Spinal cord (tissue), 10 donors: ENCODE measurements at places on chromosomes 16 and 17. TPM values are rescaled to one million over a fixed set of nuclear protein-coding genes. Genes with fewer than 3 reads are reported as not detected.

- peaks cover 24% of the 10 kb centered on the region for H3K36me3 ChIP-seq
- peaks cover 12% of the 10 kb centered on the region for H3K4me1 ChIP-seq
- H3K27ac ChIP-seq = no peak overlapping the region
- DNase-seq = no peak
- H3K4me3 ChIP-seq = no peak overlapping the region
Observed at GRCh38 chr16:88868974-88869672, 2.7 kb upstream of the PABPN1L start.

GRCh38 chr16:80161799-80162739 lies 378.7 kb upstream of the DYNLRB2 start:
- DNase-seq = no peak
- H3K4me1 ChIP-seq = no peaks in the 10 kb centered on the region
- no peak overlapping the region for H3K27ac ChIP-seq
- no peaks in the 10 kb centered on the region for H3K27me3 ChIP-seq

- H3K36me3 ChIP-seq = peaks cover 58% of the 10 kb centered on the region
- H3K4me3 ChIP-seq = no peak overlapping the region
- no peaks in the 10 kb centered on the region for H3K4me1 ChIP-seq
- H3K27me3 ChIP-seq = no peaks in the 10 kb centered on the region
Observed at GRCh38 chr16:28308794-28309584, 16.7 kb downstream of the SBK1 start.

DNA sequence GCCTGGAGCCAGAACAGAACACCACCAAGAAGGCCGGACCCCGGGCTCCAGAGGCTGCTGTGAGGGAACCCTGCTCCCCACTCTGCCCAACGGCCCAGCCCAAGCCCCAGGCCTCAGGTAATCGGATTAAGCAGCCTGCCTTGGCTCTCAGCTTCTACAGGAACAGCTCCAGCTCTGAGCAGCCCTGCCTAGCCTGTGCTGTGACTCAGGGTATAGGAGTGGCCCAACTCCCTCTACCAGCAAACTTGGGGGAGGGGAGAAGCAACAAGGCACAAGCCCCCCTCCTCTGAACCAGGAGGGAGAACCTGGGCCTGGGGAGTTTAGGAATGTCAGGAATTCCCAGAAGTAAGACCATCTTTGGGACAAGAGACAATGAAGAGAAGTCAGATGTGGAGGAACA lies 849 bp upstream of the SOX15 start:
- H3K4me1 ChIP-seq = peaks cover 24% of the 10 kb centered on the region
- no peak overlapping the region for H3K4me3 ChIP-seq
- H3K27ac ChIP-seq = no peak overlapping the region
- DNase-seq = no peak
- H3K36me3 ChIP-seq = peaks cover 99% of the 10 kb centered on the region

GRCh38 chr16:87263418-87264052 lies 53.7 kb downstream of the C16orf95 start:
- H3K4me3 ChIP-seq = no peak overlapping the region
- H3K27me3 ChIP-seq = no peaks in the 10 kb centered on the region
- no peaks in the 10 kb centered on the region for H3K36me3 ChIP-seq
- no peak overlapping the region for H3K27ac ChIP-seq
- H3K4me1 ChIP-seq = peaks cover 5% of the 10 kb centered on the region
- no peak for DNase-seq

DNA sequence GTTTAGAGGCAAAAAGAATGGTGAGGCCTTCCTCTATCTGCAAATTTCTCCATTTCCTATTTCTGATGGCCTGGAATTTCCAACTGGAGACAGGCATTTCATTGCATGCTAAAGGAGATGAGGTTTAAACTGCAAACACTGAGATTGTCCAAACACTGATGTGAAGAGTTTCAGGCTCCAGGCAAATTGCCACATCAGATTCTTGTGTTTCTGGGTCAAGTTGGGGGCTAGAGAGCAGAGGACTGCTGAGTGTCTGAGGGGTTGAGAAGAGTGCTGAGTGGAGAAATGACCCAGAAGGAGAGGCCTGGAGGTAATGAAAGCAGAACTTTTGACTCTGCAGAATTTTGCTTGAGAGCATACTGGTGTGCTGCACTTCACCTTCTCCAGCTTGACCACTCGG lies 216.7 kb upstream of the MPHOSPH6 start:
- no peaks in the 10 kb centered on the region for H3K27me3 ChIP-seq
- no peaks in the 10 kb centered on the region for H3K36me3 ChIP-seq
- no peak for DNase-seq
- H3K4me3 ChIP-seq = no peak overlapping the region

DNA sequence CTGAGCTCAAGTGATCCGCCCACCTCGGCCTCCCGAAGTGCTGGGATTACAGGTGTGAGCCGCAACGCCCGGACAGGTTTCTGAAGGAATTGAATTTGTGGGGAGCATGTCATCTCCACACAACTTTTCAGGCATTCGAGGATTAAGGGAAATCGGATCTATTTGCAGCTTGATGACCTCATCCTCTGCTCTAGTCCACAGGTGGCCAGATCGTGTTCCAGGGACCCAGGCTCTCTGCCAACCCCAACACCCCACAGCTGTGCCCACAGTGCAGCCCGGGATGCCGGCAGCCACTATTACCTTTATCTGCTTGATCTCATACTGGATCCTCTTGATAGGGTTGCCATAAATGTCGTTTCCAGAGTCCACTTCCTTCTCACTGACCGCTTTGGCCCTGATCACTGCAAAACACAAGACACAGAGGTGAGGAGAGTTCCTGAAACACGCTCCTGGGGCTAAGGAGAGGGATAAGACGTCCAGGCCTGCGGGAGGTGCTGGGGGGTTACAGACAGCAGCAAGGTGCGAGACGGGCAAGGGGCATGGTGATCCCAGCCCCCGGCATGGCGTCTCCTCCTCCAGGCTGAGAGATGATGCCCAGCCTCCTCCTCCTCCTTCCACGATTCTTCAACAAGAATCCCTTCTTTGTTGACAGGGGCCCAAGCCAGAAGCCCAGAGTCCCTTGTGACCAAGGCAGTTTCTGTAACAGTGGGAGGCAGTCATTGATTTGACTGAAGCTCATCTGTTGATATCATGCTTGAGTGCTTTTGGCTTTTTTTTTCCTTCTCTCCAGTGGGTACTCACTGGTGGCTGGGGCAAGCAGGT lies 29.3 kb downstream of the CEP295NL start:
- peaks cover 53% of the 10 kb centered on the region for H3K36me3 ChIP-seq
- peaks cover 39% of the 10 kb centered on the region for H3K4me1 ChIP-seq
- no peaks in the 10 kb centered on the region for H3K27me3 ChIP-seq

- peak overlapping the region; percentile 95 for H3K27ac ChIP-seq
- peak; percentile 90 for DNase-seq
- peak overlapping the region; percentile 18 for H3K4me3 ChIP-seq
- H3K27me3 ChIP-seq = no peaks in the 10 kb centered on the region
- no peaks in the 10 kb centered on the region for H3K36me3 ChIP-seq
- H3K4me1 ChIP-seq = peaks cover 37% of the 10 kb centered on the region
Observed at GRCh38 chr17:78324391-78325075, 35.3 kb downstream of the SOCS3 start.

DNA sequence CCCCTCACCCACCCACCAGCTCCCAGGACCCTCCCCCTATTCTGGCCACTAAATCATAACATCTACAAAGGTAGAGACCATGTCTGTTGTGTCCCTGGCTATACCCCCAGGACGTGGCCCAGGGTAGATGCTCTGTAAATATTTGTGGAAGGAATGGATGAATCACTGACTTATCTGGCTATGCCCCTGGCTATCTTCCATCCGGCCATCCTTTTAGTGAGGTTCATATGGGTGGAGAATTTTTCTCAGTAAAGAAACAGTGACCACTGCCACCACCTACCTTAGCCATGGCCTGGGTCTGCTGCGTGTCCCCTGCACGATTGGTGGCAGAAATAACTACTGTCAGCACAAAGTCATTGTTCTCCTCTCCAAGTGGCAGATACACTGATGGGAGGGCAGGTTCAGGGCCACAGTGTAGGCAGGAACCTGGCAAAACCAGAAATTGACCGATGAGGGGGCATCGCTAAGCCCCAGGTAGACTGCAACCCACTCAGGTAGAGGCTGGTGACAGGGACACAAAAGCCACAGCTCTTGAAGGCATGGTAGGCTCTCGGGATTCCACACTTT lies 63.1 kb upstream of the BCO1 start:
- DNase-seq = no peak
- no peaks in the 10 kb centered on the region for H3K4me1 ChIP-seq
- no peak overlapping the region for H3K27ac ChIP-seq
- H3K36me3 ChIP-seq = no peaks in the 10 kb centered on the region
- H3K4me3 ChIP-seq = no peak overlapping the region

Gene DNAI2
- total RNA-seq = 0.69 TPM

Gene TBC1D3H
- not detected for total RNA-seq

Gene ZC3H7A
- total RNA-seq = 66.0 TPM

Gene ENO3
- total RNA-seq = 7.3 TPM
